ENCODE measurements at places on chromosomes 1 and 21.

- DNase-seq: no peak
Observed at GRCh38 chr21:15363921-15364320, 299.1 kb upstream of the NRIP1 start.

GRCh38 chr1:191575746-191576145 is 582.5 kb upstream of the RGS18 start:
- DNase-seq: no peak

DNA sequence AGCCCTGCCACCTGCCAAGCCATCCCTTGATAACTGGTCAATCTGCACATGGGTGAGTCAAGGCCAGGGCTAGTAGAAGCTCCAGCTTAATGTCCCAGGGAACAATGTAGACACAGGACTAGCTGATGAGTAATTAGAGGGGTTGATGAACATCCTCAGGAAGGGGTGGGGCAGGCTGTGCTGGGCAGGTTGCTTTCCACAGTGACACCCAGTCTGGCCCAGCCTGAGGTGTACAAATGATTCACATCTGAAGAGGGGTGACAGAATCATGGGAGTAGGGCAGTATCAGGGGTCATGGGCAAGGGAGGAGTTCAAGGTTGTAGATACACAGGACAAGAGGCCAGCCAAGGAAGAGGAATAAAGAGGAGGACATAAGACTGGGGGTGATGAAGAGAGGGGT is 4.3 kb downstream of the LPAR3 start:
- DNase-seq: no peak

- peak; percentile 44 for DNase-seq
Observed at GRCh38 chr1:85048296-85049064, at the start of gene MCOLN3. Gene MCOLN3 (minus strand): TSS chr1:85048500. CDS start chr1:85045360, 3,140 bp downstream.

DNA sequence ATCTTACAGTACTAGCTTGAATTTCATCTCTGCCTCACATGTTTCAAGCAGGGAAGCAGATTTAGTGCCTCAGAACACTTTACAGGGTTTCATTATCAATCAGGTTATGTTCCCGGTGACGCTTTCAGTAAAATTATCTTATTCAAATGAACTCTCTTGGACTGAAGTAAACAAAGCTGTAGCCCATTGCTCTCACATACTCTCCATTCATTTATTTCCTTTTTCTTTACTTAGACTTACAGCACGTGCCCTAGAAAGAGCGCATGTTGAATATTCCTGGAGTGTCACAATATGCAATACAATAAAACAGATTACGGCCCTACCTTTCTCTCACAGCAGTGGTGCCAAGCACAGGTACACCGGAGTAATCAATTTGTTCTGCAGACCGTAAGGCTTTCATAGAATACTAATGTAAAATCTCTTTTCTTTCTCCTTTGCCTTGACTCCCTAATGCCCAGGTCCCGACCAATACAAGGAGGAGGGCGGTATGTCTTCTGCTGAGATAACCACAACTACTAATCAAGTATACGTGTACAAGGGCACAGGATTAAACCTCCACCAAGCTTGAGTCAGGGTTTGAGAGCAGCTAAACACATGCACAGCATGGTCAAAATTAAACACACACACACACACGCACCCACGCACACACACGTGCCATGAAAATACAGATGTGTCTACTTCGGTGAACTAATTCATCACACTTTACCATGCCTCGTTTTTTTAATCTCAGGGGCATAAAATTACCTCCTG is 62.8 kb downstream of the NRIP1 start:
- DNase-seq: no peak

DNA sequence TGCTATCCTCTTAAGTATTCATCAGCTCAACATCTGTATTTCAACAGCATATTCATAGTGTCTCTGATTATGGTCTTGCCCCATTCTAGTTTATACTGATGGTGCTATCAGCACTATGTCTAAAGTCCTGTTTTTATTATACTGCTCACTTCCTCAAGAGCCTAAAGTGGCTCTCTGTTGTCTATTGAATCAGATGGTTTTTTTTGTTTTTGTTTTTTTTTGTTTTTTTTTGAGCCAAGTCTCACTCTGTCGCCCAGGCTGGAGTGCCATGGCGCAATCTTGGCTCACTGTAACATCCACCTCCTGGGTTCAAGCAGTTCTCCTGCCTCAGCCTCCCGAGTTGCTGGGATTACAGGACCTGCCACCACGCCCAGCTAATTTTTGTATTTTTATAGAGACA is 6.1 kb downstream of the STX12 start:
- no peak for DNase-seq

DNA sequence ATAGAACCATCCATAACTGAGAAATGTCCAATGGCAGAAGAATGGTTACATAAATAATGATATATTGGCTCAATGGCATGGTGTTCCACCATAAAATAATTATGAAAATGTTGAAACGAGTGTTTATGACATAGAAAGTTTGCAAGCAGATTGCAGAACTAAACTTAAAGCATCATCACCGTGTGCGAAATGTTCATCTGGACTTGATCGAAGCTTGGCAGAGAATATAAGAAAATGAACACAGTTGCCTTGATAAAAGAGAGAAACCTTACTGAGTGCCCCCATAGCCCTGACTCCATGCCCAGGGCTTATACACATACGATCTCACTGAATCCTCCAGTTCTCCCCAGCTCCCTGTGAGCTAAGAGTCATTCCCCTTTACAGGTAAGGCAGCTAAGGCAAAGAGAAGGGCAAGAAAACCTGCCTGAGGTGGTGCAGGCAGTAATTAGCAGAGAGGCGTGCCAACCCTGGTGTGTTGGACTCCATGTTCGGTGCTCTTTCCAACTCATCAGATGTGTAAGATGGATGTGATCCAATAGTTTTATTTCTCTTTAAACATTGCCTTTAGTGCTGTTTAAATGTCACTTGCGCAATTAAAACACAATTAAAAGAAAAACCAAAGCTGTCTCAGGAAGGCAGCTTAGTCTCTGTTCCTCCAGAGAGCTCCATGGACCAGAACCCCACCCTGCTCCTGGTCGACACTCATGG is 21.8 kb upstream of the SPOCD1 start:
- DNase-seq: no peak

All from LoVo (cell line).